ENCODE measurements at places on chromosomes 1 and 21.
A peak's percentile ranks its signal among the peaks of the same experiment; 100 is the strongest.

GRCh38 chr21:31576428-31576827 is 83.1 kb upstream of the SOD1 start:
- no peak for DNase-seq

GRCh38 chr1:67855961-67856360 is 22.7 kb upstream of the GNG12 start:
- no peak for DNase-seq

GRCh38 chr1:118366286-118366685 is 181.3 kb upstream of the SPAG17 start:
- DNase-seq: no peak

DNA sequence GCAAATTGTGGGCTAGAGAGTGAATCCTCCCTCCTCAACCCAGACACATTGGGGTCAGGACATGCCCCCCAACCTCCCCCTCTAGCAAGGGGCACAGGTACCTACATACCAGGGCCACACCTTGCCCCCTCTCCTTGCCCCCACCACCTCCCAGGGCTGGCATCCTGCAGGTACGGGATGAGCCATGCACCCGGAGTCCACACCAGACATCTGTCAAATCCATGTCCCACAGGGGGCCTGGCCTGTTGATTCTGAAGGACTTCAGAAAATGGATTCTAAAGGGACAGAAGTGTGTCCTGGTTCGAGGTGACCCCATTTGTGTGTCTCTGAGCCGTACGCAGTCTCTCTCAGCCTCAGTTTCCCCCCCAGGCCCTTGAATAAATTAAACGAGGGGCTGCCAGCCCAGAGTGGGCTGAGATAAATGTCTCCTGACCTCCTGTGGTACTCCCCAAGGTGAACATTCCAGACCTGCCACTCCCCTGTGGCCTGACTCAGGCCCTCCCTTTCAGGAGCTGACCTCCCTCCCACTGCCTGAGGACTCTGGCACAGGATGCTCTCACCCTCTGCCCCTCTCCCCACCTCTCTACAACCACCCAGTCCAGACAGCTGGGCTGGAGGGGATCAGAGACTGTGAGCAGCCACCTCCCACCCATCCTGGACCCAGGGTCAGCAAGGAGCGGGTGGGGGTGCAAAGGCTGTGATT is 94.5 kb downstream of the EPHB2 start:
- no peak for DNase-seq

- DNase-seq: peak; percentile 69
Observed at GRCh38 chr1:223831755-223832636, 13.8 kb downstream of the TP53BP2 start.
